HCT116 (cell line): ENCODE measurements at places on chromosomes 7 and 10. TPM values are rescaled to one million over a fixed set of nuclear protein-coding genes. Genes with fewer than 3 reads are reported as not detected.

Gene CADPS2
- total RNA-seq = 7.5 TPM

Gene FAM24B
- 6.8 TPM for total RNA-seq

Gene DNAH11
- total RNA-seq = 0.39 TPM

- DNase-seq = no peak
Observed at GRCh38 chr7:42315631-42316030, 78.6 kb upstream of the GLI3 start.

Gene PHKG1
- total RNA-seq = 1.1 TPM

Gene MLXIPL
- total RNA-seq = 79.4 TPM

GRCh38 chr7:38685851-38686250, 54.7 kb upstream of the AMPH start:
- DNase-seq = no peak

Gene ZNF775
- 4.5 TPM for total RNA-seq

DNA sequence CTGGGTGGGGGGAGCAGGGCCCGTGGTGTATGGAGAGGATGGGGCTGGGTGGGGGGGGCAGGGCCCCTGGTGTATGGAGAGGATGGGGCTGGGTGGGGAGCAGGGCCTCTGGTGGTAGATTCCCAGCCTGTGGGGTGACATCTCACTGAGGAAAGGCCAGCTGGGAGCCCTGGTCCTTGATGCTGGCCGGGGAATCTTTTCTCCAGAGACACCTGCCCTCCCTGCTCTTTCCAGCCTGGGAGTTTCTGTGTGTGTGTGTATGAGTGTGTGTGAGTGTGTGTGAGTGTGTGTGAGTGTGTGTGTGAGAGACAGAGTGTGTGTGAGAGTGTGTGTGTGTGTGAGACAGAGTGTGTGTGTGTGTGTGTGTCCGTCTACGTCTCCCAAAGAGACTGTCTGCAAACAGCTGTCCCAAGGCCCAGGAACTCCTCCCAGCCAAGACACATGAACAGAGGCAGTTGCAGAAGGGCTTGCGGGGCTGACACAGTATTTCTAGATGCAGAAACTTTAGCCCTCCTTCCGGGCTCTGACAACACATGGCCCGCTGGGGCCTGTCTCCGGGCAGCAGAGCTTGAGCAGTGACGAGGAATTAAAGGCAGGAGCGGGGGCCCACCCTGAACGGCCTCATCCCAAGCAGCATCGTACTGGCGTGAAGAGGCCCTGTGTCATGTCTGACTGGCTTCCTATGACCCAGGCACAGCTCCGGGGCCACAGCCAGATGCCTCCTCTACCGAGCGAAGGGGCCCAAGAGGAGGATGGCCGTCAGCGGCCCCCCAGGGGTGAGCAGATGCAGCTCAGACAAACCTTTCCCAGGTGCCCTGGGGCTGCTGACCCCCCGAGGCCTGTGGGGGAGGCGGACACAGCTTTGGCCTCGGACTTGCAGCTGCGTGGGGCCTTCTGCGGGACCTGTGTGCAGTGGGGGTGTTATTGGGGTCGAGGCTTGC, 24.3 kb downstream of the FAM20C start:
- DNase-seq = no peak

DNA sequence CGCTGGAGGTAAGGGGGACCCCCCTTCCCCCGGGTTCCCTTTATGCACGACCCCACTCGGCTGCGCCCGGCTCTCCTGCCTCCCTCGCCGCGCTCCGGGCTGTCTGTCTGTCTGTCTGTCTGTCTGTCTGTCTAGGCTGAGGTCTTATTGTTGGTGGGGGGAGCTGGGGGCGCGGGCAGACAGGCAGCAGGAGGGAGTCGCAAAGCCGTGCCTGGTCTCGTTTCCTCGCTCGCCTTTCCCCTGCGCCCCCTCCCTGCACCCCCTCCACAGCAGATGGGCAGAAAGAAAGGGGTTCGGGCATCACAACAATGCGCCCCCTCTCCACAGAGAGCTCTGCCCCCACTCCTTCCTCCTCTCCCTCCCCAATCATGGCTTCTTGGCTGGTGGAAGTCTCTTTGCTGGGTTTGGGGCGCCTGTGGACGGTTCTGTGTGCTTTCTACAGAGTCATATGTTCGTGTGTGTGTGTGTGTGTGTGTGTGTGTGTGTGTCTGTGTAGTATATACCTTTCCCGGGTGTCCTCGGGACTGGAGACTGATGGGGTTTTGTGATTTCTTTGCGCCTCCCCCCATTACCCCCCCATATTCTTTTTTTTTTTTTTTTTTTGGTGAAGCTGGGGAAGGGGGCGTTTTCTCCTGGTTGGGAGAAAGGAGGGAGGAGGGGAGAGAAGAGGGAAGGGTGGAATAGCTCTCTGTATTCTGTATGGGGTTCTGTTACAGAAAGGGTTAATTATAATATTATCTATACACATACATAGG, 1.9 kb downstream of the AUTS2 start:
- no peak for DNase-seq

GRCh38 chr7:141709749-141710148, 1.6 kb downstream of the WEE2 start:
- DNase-seq = no peak

Gene SMKR1
- total RNA-seq = 8.9 TPM

- peak; percentile 75 for DNase-seq
Observed at GRCh38 chr7:106660862-106661720, at the start of gene CCDC71L. CCDC71L (minus strand) TSS chr7:106661158; CDS start chr7:106660896, 262 bp downstream.
